ENCODE measurements at places on chromosomes 1 and 21. TPM values are rescaled to one million over a fixed set of nuclear protein-coding genes. Genes with fewer than 3 reads are reported as not detected.

The CFHR4 gene
- total RNA-seq: not detected

DNA sequence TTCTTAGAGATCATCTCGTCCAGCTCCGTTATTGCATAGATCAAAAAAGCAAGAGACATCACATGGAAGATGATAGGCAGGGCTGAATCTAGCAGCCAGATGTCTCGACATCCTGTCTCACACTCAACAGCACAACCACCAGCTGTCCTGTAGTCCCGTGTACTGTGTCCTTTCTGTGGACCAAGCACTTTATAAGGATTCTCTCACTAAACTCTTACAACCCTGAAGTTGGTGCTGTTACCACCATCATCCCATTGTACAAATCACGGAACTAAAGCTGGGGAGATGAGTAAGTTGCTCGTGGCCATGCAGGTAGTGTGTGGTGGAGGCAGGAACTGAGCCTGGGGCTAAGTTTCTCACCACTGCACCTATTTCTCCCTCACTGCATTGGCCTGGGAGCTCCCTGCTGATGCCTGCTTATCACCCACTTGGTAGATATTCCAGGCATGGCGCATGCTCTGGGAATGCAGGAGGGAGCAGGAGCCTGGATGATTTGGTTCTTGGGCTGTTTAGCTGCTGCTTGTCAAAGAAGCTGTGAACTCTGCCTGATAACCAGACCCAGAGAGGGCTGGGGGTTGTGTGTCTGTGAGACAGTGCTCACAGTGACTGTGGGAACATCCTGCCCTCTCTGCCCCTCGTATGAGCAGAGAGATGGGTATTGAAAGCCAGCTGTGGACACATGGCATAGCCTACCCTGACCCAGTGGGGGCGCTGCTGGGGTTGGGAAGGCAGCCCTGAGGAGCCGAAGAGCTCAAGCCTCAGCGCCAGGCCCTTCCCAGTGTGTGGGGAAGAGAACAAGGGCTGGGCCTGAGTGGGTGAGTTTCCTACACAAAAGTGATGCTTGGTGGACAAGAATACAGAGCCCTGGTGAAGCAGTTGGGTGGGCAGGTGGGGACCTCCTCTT lies 13.6 kb downstream of the PPFIA4 start:
- no peak for DNase-seq
- H3K4me3 ChIP-seq: no peak overlapping the region
- no peaks in the 10 kb centered on the region for H3K27me3 ChIP-seq
- no peaks in the 10 kb centered on the region for H3K4me1 ChIP-seq
- H3K36me3 ChIP-seq: no peaks in the 10 kb centered on the region

- no peak overlapping the region for H3K4me3 ChIP-seq
- no peaks in the 10 kb centered on the region for H3K27me3 ChIP-seq
- no peaks in the 10 kb centered on the region for H3K4me1 ChIP-seq
- H3K27ac ChIP-seq: no peak overlapping the region
Observed at GRCh38 chr1:21700094-21700493, 30.9 kb upstream of the RAP1GAP start.

DNA sequence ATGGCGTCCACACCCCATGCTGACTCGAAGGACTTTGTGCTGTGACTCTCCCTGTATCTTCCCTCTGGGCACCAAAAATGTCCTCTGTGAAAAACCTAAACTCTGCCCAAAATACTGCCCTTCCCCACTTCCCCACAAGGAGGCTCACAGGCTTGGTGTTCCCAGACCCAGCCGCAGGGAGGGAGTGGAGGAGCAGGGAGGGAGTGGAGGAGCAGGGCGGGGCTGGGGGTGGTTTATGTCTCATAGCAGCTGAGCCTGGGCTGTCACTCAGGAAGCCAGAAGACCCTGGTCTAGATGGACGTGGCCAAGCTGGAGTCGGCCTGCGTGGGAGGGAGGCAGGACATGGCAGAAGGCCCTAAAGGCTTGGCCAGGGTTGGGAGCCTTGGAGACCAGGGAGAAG lies 461.7 kb downstream of the PTPRU start:
- H3K4me1 ChIP-seq: no peaks in the 10 kb centered on the region
- H3K27ac ChIP-seq: no peak overlapping the region
- H3K27me3 ChIP-seq: no peaks in the 10 kb centered on the region
- no peaks in the 10 kb centered on the region for H3K36me3 ChIP-seq

DNA sequence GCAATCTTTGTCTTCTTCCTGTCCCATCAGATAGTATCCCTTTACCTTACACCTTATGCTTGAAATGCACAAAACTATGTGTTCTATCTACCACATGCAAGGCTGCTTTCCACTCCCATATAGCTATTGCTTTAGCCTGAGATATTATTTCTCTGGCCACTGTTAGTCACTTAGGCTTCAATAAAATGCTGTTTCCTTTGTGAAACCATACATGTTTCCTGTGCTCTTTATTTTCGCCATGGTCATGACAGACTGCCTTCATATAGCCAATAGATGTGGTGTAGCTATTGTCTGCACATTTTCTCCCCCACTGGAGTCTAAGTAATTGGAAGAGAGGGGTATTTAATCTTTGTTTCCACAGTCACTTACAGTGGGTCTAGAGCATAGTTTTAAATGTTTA lies 108.4 kb downstream of the GREM2 start:
- H3K4me3 ChIP-seq: no peak overlapping the region
- H3K36me3 ChIP-seq: no peaks in the 10 kb centered on the region
- no peaks in the 10 kb centered on the region for H3K27me3 ChIP-seq
- no peak overlapping the region for H3K27ac ChIP-seq
- no peak for DNase-seq

GRCh38 chr1:26537951-26538352 lies 8.4 kb downstream of the RPS6KA1 start:
- H3K27me3 ChIP-seq: no peaks in the 10 kb centered on the region
- no peak overlapping the region for H3K27ac ChIP-seq
- H3K36me3 ChIP-seq: no peaks in the 10 kb centered on the region
- DNase-seq: no peak
- peaks cover 3% of the 10 kb centered on the region for H3K4me1 ChIP-seq
- H3K4me3 ChIP-seq: no peak overlapping the region

DNA sequence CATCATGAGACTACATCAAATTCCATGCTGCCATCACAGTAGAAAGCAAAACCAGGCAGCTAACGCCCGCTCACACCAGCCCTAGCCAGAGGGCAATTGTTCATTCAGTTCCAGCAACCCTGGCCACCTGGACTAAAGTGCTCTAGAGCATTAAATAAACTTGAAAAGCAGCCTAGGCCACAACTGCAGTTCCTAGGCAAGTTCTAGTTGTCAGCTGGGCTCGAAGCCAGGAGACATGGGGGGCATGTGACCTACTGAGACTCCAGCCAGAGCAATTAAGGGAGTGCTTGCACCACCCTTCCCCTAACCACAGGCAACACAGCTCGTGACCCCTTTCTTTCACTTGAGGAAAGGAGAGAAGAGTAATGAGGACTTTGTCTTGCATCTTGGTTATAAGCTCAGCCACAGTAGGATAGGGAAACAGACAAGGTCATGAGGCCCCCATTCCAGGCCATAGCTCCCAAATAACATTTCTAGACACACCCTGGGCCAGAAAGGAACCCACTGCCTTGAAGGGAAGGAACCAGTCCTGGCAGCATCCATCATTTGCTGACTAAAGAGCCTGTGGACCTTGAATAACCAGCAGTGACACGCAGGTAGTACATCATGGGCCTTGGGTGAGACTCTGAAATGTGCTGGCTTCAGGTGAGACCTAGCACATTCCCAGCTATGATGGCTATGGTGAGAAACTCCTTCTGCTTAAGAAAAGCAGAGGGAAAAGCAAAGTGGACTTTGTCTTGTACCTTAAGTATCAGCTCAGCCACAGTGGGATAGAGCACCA lies 77.0 kb downstream of the ZZZ3 start:
- H3K27me3 ChIP-seq: no peaks in the 10 kb centered on the region
- peak; percentile 20 for DNase-seq
- H3K4me1 ChIP-seq: peaks cover 8% of the 10 kb centered on the region
- no peaks in the 10 kb centered on the region for H3K36me3 ChIP-seq
- H3K27ac ChIP-seq: no peak overlapping the region

- H3K36me3 ChIP-seq: no peaks in the 10 kb centered on the region
- no peak for DNase-seq
- no peaks in the 10 kb centered on the region for H3K4me1 ChIP-seq
- no peak overlapping the region for H3K27ac ChIP-seq
Observed at GRCh38 chr1:225152061-225152460, 222.6 kb downstream of the DNAH14 start.

GRCh38 chr21:41211060-41211805 lies 43.3 kb downstream of the BACE2 start:
- no peaks in the 10 kb centered on the region for H3K4me1 ChIP-seq
- no peaks in the 10 kb centered on the region for H3K36me3 ChIP-seq
- no peak for DNase-seq
- H3K4me3 ChIP-seq: no peak overlapping the region
- H3K27me3 ChIP-seq: no peaks in the 10 kb centered on the region

DNA sequence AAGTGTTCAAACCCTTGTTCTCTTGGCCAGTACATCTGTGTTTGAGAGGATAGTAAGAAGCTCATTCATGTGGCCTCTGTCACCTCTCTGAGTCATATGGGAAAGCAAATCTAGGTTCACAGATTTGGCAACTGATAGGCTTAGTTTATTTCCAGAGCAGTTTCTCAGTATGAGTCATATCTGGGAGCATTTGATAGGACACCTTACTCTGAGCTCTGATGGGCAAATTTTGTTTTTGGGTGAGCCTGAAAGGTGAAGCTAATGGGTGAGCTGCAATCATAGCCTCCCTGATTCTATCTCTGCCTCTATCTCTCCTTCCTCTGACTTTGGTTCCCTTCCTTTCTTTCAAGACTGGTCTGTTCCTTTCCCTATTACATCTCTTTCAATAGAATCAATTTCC lies 134.4 kb downstream of the S1PR1 start:
- no peaks in the 10 kb centered on the region for H3K36me3 ChIP-seq
- H3K27me3 ChIP-seq: no peaks in the 10 kb centered on the region
- H3K4me3 ChIP-seq: no peak overlapping the region
- no peaks in the 10 kb centered on the region for H3K4me1 ChIP-seq
- H3K27ac ChIP-seq: no peak overlapping the region

- H3K36me3 ChIP-seq: no peaks in the 10 kb centered on the region
- H3K4me3 ChIP-seq: no peak overlapping the region
- H3K27ac ChIP-seq: peak overlapping the region; percentile 89
- H3K4me1 ChIP-seq: peaks cover 34% of the 10 kb centered on the region
- DNase-seq: peak; percentile 58
- H3K27me3 ChIP-seq: no peaks in the 10 kb centered on the region
Observed at GRCh38 chr1:31371121-31371959, 1.5 kb downstream of the FABP3 start.

The WNT4 gene
- 3.7 TPM for total RNA-seq

GRCh38 chr21:32712043-32712442 lies 15.8 kb downstream of the SYNJ1 start:
- H3K4me3 ChIP-seq: no peak overlapping the region
- H3K27ac ChIP-seq: no peak overlapping the region
- H3K4me1 ChIP-seq: no peaks in the 10 kb centered on the region
- no peaks in the 10 kb centered on the region for H3K27me3 ChIP-seq
- no peaks in the 10 kb centered on the region for H3K36me3 ChIP-seq

GRCh38 chr1:186212568-186213224 lies 162.4 kb downstream of the TPR start:
- H3K36me3 ChIP-seq: no peaks in the 10 kb centered on the region
- no peaks in the 10 kb centered on the region for H3K27me3 ChIP-seq
- no peak overlapping the region for H3K4me3 ChIP-seq
- H3K4me1 ChIP-seq: no peaks in the 10 kb centered on the region
- DNase-seq: no peak

The S100A12 gene
- 1.0 TPM for total RNA-seq

The PLCH2 gene
- 0.48 TPM for total RNA-seq

The WASF2 gene
- 145 TPM for total RNA-seq

DNA sequence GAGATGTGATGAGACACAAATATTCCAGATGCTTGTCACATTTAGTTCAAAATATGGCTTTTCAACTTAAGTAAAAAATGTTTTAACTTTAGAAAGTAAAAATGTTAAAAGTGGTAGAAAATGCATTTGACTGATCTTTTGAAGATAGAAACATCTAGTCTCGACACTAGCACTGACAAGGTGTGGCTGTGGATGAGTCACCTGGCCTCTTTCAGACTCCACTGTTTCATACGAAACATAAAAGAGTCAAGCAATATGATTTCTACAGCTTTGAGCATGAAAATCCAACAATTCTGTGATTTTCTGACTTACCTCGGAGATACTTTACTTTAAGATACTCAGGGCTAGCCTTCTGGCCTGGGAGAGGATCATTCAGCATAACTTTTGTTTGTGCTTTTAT lies 47.7 kb downstream of the TTC13 start:
- no peaks in the 10 kb centered on the region for H3K27me3 ChIP-seq
- no peak overlapping the region for H3K4me3 ChIP-seq
- H3K27ac ChIP-seq: no peak overlapping the region
- H3K36me3 ChIP-seq: no peaks in the 10 kb centered on the region

DNA sequence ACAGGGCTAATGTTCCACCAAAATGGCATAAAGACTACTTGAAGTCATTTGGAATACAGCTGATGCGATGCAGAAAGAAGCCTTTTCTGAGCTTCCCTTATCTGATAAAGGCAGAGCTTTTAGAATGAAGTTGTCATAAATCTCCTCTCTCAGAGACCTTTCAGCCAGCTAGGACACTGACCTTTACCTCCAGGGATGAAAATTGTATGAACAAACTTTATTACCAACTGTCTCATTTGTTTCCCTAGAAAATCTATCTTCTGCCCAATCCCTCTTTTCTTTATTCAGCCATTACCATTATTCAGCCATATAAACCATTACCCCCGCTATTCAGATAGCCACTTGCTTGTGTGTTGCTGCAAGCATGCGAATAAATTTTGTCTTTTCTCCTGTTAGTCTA lies 29.7 kb upstream of the RNF2 start:
- H3K36me3 ChIP-seq: no peaks in the 10 kb centered on the region
- no peak overlapping the region for H3K27ac ChIP-seq
- no peaks in the 10 kb centered on the region for H3K4me1 ChIP-seq
- no peaks in the 10 kb centered on the region for H3K27me3 ChIP-seq
- no peak for DNase-seq
- no peak overlapping the region for H3K4me3 ChIP-seq

The CELA2B gene
- total RNA-seq: 0.33 TPM

DNA sequence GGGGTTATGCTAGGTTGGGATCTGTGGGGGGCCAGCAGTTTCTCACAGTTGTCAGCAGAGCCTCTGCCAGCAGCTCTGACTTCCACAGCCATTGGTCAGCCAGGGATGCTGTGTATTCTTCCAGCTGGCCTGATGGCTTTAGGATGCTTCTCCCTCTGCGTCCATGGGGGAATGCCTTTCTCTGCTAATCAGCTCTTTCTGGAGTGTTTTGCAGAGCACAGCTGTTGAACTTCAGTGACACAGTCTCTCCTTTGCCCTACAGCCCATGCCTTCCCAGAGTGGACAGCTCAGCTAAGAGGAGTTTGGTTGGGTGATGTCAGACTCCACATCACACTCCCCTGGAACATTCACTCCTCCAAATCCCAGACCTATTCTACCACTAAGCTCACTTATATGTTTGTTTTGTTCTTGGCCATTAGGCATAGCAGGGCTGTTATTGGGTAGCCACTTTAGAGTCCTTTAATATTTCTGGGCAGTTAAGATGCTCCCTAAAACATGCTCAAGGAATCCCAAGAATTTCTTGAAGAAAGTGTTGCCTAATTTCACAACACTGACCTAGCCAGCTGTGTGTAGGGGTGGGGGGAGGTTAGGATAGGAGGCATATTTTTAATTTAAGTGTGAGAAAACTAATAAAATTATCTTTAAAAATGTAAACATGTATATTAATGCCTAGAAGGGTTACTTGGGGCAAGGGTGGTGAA lies 75.3 kb upstream of the KIAA0040 start:
- H3K36me3 ChIP-seq: no peaks in the 10 kb centered on the region
- H3K27me3 ChIP-seq: no peaks in the 10 kb centered on the region
- no peaks in the 10 kb centered on the region for H3K4me1 ChIP-seq
- DNase-seq: peak; percentile 14

The SFN gene
- total RNA-seq: 0.36 TPM
